ENCODE measurements at places on chromosomes 1 and 21.
A peak's percentile ranks its signal among the peaks of the same experiment; 100 is the strongest.

- DNase-seq = no peak
Measured at GRCh38 chr21:17607684-17608083, 5.0 kb downstream of the BTG3 start.

GRCh38 chr1:3018576-3018975, 2.7 kb upstream of the ACTRT2 start:
- no peak for DNase-seq

- DNase-seq = no peak
Measured at GRCh38 chr1:218521414-218522169, 176.5 kb downstream of the TGFB2 start.

DNA sequence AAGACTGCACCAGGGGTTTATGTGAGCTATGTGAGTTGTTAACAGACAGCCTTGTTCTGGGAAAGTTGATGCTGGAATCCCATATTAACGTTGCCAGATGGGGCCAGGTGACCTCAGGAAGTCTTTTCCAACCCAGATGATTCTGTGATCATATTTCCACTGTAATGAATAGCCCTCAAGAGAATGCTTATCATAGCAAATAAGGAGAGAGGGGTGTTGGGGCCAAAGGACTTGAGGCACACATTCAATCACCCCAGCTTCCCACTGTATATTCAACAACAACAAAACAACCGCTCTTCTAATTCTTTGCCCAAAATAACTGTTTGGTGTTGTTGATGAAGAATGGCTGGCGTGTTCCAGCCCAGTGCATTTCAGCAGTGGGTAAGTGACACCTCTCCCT, 14.1 kb downstream of the ZNF697 start:
- no peak for DNase-seq

DNA sequence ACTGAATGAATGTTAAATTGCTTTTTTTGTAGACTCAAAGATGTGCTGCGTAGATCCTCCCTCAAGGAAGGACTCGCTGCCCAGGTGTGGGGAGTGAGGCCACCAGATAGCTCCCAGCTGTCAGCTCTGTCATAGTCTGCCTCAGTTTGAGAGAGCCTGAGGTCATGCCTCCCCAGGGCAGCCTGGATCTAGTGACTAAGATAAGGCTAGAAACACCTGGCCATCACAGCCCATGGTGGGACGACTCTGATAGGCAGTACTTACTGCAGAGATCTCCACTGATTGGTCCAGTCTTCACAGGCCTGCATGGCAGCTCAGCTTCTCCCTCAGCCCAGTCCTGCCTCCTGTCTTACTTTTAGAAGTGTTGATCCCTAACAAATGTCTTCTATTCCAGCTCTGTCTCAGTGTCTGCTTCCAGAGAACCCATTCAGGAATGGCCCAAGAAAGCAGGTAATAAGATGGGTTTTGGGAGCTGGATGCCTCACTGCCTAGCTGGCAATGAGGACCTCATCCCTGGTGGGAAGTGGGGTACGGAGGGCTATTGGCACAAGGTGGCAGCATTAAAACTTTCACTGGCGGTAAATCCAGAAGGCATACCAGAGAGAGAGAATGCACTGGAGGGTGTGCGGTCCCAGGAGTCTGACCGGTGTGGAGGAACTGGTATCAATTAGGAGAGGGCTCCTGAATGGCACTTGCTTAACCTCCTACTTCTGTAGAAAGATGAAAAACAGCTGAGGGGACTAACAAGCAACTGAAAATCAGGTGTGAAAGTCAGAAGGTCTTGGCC, 55.3 kb upstream of the GPR37L1 start:
- no peak for DNase-seq

GRCh38 chr1:200317236-200317635, 92.6 kb downstream of the ZNF281 start:
- DNase-seq = no peak

DNA sequence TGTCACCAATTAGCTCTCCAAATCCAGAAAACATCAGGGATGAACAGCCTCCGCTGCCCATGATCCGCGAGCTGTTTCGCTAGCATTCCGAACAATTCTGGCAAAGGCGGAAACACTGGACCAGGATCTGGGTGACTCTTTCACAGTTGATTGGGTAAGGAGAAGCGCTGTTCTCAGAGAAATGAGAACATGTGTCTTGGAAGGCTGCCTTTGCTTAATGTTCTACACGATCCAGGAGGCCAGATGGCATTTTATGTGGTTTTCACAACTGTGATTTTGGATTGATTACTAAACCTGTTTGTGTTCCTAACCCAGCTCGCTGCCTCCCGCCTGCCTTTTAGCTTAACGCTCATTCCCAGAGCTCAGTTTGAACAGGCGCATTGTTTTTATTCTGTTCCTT, 144.0 kb downstream of the KIF26B start:
- peak; percentile 70 for DNase-seq

GRCh38 chr1:56223968-56224367, 355.4 kb downstream of the PLPP3 start:
- DNase-seq = no peak

DNA sequence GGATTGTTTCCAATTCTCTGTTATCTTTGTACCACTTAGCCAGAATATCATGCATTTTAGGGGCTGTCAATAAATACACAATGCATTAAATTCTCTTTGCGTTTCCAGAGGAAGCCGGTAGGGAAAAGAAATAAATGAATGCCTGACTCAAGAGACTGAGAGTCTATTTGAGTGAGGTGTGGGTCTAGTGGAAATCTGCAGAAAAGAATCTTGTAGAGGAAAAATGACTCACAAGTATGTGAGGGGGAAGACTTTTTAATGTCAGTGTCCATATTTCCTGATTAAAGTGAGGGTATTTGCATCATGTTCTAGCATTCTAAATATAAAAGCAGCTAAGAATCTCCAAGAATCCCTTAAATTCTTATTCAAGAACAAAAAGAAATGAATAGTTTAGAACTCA, 271.1 kb downstream of the PTPRC start:
- DNase-seq = no peak

GRCh38 chr1:54212872-54213271, 12.9 kb downstream of the MRPL37 start:
- no peak for DNase-seq

DNA sequence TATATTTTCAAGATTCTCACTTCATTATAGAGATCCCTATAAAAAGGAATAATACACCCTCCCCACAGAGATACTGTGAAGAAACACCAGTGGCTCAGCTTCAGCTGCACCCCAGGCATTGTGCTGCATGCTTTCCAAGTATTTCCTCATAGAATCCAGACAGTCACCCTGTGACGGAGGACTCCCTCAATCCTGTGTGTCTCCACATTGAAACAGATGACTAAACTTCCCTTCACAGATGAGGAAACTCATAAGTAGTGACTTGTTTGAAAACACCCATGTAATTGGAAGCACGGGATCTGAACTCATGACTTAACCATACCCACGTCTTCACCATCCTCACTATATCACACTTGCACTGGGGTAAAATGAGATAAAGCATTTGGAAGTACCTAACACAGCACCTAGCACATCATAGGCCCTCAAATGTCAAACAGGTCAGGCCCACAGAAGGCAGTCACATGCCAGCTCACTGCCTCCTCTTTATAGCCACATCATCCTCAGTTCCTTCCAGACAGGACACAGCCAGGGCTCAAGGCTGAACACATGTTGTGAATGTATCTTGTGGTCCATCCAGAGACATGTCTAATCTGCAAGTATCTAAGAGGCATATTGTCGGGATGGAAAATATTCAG, 55.2 kb downstream of the GPR161 start:
- DNase-seq = peak; percentile 91

- DNase-seq = no peak
Measured at GRCh38 chr21:24289539-24289938, 1317.7 kb downstream of the MRPL39 start.

- DNase-seq = no peak
Measured at GRCh38 chr1:154481053-154481452, 21.0 kb upstream of the TDRD10 start.

- no peak for DNase-seq
Measured at GRCh38 chr21:41775149-41775472, 8.3 kb upstream of the RIPK4 start.

DNA sequence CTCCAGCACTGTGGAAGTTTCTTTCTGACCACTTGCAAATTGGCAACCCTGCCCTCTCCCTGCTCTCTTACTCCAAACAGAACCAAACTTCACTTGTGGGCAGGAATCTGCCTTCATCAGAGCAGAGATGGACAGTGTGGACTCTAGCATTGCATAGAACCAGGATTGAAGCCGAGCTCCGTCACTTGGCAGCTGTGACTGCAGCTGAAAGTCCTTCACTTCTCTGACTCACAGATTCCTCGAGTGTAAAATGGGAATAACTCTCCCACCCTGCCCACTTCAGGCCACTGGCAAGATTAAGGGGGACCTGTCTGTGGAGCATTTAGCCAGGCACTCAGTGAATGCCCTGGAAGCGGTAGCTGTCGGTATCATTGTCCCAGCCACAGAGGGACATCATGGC, 75.7 kb upstream of the ZBTB40 start:
- peak; percentile 27 for DNase-seq

- DNase-seq = no peak
Measured at GRCh38 chr1:195030793-195031192, 1577.4 kb downstream of the KCNT2 start.

DNA sequence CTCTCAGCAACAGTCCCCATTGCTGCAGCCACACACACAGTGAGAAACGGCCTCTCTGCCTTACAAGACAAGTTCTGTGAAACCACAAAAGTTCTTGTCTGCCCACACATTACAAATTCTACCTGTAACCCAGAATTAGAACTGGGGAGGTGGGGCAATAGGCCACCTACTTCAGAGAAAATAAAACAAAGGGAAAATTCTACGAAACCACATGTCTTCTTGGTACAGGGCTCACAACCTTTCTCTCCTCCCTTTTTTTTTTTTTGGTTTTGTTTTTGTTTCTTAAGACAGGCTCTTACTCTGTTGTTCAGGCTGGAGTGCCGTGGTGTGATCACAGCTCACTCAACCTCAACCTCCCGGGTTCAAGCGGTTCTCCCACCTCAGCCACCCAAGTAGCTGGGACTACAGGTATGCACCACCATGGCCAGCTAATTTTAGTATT, 30.2 kb downstream of the LPAR3 start:
- no peak for DNase-seq

All from GM04503 (cell line).